ENCODE measurements at places on chromosomes 12 and 14.
A peak's percentile ranks its signal among the peaks of the same experiment; 100 is the strongest.

DNA sequence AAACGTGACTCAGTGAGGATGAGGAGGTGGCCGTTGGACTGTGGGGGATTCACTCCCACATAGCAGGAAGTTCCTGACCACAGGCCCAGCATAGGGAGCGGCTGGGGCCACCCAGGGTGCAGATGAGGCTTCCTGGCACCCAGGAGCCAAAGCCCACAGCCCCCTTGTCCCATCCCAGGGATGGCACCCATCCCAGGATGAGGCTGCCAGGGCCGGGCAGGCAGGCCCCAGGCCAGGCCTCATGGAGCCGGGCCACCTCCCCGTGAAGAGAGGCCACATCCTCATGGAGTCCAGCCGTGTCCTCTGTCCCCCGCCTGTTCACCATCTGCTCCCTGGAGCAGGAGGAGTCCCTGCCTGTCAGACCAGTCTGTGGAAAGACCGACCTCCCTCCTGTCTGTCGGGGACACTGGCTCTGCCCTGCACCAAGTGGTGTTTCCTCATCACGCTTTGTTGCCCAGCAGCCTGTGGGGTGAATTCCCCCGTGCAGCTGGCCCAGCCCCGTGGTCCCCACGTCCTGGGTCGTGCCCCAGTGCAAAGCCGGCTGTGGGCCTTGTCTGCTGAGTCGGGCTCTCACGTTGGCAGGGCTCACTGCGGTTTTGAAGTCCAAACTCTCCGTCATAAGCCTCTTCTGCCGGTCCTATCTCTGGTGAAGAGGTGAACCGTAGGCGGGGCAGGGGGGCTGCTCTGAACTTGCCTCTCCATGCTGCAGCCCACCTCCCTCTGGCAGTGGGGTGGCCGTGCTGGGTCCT, 24.5 kb downstream of the MMP17 start:
- DNase-seq = no peak

DNA sequence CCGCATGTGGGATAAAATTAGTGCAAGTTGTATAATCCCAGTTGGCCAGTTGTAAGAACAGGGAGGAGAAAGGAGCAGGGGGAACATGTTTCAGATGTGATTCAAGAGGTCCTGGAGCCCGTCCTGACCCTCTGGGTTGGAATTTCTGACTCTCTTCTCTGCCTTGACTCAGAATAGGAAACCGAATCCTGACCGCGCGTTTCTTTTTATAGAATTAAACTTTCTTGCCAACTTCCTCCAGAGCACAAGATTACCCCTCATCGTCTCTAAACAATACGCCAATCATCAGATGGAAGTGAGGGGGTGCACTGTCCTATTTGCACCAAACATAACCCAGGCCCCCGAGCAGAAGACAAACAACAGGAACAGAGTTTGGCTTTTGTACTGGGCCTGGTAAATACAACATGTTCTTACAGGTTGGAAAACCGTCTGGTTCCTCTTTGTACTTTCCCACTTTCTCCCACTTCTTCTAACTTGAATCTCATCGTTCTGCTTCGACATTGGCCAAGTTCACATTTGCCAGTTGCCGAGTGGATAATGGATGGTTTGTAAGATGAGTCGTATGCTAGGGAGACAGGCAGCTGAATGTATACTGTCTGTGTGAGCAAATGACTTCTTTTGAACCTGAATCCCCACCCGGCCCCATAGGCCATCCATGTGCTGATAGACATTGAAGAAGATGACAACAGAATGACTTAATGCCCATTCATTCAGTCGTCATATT, 42.6 kb upstream of the MED13L start:
- peak; percentile 77 for DNase-seq

GRCh38 chr12:67446716-67447115, 177.6 kb downstream of the CAND1 start:
- DNase-seq = no peak

- peak; percentile 44 for DNase-seq
Observed at GRCh38 chr14:49971156-49972130, 78.6 kb downstream of the ARF6 start.

GRCh38 chr14:93772263-93772662, 16.0 kb downstream of the PRIMA1 start:
- no peak for DNase-seq

DNA sequence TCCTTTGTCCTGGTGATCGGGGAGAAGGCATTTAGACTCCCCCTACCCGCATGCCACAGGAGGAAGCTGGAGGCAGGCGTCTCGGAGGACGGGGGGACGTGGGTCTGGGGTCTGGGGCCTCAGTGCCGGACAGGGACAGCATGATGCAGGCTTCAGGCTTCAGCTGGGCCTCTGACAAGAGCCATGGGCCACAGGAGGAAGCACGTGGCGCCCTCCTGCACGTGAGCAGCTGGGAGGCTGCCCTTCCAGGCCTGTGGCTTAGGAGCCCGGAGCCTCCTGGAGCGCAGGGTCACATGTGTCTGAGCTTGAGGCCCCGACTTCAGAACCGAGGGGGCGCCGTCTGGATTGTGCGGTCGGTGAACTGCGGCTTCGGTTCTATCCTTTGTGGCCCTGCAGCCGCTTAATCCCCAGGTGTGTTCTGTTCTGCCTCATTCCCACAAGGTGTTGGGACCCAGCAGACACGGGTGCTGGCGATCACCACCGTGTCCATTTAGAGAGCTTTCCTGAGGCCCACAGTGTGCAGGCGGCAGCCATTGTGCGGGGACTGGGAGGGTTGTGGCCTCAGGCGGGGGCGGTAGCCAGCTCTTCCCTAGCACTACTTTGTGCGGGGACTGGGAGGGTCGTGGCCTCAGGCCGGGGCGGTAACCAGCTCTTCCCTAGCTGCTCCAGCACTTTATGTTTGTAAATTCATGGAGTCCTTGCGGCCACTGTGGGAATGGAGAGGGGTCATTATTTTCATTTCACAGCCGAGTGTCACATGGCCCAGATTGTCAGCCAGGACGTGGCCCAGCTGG, 150.2 kb downstream of the ADGRD1 start:
- peak; percentile 32 for DNase-seq

- no peak for DNase-seq
Observed at GRCh38 chr12:94049718-94050117, 98.7 kb upstream of the PLXNC1 start.

DNA sequence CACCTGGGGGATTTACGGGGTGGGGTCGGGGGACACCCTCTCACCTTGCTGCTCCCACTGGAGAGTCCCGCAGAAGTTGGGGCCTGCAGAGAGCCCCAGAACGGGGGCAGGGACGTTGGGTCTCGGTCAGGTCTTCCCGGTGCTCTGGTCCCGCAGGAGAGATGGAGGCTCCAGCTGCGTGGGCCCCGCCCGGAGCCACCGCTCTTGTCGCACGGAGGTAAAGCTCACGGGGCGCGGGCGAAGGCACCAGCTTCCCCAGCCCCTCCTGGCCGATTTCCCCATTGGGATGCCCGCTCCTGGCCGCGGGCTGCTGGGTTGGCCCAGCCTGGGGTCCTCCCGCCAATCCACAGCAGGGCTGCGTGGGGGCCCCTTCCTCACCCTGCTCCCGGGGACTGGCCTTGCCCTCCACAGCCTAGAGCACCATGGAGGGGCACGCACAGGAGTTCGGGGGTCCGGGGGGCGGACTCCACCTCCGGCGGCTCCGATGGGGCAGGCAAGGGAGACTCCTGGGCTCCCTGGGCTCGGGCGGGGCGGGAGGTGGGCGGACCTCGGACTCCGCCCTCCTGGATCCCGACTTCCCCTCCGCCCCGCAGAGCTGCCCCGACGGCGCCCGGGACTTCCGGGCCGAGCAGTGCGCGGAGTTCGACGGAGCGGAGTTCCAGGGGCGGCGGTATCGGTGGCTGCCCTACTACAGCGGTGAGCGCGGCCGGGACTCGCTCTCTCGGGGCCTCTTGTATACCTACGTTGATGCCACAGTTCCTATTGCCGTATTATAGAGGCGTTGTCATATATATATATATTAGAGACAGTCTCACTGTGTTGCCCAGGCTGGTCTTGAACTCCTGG, 8.4 kb downstream of the PAPLN start:
- peak; percentile 71 for DNase-seq

GRCh38 chr14:92514844-92515514, 1.4 kb downstream of the RIN3 start:
- no peak for DNase-seq
